ENCODE measurements at places on chromosomes 1 and 21. TPM values are rescaled to one million over a fixed set of nuclear protein-coding genes. Genes with fewer than 3 reads are reported as not detected.

SPRR4 gene
- total RNA-seq: not detected

HSD3B2 gene
- not detected for total RNA-seq

AKR7A3 gene
- 0.43 TPM for total RNA-seq

RGSL1 gene
- not detected for total RNA-seq

CDK11A gene
- total RNA-seq: 12.3 TPM
